ENCODE measurements at places on chromosomes 5 and 9.

DNA sequence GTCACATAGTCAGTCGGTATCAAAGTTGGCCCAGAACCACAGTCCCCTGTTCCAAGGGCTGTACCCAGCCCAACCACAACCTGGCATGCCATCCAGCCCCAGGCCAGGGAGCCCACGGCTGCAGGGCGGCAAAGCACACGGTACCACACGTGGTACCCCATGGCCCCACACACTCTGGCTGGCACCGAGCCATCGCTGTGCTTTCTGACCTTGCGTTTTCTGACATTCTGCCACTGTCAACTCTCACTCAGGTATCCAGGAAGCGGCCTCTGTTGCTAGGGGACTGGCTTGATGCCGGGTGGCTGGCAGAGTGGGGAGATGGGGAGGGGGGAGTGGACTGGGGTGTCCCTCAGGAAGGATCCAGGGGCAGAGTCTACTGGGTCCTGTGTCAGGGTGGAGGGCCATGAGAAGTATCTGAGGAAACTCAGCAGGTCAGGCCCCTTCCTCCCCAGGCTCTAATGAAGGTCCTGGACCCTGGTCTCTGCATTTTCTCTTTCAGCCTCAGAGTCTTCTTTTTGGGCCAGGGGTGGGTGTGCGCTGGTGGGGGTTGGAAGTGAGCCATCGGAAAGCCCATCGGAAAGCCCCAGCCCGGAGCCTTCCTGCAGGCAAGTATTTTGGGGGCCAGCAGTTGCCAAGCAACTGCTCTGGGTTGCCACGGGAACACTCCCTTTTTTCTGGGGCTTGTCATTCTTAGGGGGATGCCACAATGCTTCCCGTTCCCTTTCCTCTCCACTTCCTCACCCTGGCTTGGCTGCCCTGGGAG lies 21.0 kb upstream of the RALGDS start:
- DNase-seq, result no peak

GRCh38 chr9:112531666-112532282 lies 45.1 kb downstream of the KIAA1958 start:
- DNase-seq, result no peak

- DNase-seq, result no peak
Observed at GRCh38 chr5:68336200-68336599, 120.6 kb downstream of the PIK3R1 start.

- DNase-seq, result no peak
Observed at GRCh38 chr9:68896486-68896885, 117.4 kb downstream of the PRKACG start.

DNA sequence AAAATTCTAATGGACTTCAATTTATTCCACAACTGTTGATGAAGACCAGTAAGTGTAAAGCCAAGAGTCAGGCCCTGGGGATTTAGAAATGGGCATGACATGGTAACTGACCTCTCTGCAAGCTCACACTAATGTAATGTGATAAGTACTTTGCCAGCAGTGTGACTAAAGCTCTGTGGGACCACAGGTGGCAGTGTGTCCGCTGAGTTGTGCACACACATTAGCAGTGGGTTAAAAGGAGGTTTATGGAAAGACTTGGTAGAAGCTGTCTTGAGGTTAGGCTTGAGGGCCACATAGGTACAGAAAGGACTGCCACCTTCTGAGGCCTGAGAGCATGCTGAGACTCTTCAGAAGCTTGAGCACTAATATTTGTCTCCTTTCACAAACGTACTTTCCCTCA lies 67.6 kb downstream of the UBAP1 start:
- DNase-seq, result no peak

DNA sequence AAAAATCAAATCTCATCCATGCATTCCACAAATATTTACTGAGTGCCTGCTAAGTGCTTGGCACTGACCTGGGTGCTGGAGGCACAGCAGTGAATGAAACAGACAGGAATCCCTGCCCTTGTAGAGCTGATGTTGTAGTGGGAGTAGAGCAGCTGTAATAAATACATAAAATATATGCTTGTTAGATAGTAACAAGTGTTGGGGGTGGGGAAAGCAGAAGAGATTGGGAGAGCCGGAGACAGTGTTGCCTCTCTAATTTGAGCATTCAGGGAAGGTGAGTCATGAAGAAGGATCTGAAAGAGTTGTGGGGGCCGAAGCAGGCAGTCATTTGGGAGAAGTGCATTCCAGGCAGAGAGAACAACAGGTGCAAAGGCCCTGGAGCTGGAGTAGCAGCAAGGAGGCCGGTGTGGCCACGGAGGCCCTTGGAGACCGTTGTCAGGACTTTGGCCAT lies 97.9 kb downstream of the ZNF618 start:
- no peak for DNase-seq

DNA sequence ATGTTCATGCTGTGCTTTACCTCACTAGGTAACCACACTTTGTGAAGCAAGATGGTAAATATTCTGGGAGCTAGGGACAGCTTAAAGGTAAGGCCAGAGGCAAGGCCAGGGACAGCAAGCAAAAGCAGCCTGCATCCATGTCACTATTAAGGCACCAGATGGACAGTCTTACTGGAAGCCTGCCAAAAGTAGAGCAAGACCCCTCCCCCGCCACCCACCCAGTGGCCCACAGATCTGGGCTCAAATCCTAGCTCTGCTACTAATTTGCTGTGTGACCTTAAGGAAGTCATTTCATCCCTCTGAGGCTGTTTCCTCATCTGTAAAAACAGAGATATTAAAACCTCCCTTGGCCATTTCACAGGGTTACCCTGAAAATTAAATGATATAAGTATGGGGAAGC lies 13.2 kb upstream of the ERMP1 start:
- no peak for DNase-seq

GRCh38 chr5:66597183-66597757 lies 1.1 kb downstream of the MAST4 start:
- DNase-seq, result no peak

GRCh38 chr9:130043654-130044623 lies 950 bp upstream of the FNBP1 start:
- no peak for DNase-seq

DNA sequence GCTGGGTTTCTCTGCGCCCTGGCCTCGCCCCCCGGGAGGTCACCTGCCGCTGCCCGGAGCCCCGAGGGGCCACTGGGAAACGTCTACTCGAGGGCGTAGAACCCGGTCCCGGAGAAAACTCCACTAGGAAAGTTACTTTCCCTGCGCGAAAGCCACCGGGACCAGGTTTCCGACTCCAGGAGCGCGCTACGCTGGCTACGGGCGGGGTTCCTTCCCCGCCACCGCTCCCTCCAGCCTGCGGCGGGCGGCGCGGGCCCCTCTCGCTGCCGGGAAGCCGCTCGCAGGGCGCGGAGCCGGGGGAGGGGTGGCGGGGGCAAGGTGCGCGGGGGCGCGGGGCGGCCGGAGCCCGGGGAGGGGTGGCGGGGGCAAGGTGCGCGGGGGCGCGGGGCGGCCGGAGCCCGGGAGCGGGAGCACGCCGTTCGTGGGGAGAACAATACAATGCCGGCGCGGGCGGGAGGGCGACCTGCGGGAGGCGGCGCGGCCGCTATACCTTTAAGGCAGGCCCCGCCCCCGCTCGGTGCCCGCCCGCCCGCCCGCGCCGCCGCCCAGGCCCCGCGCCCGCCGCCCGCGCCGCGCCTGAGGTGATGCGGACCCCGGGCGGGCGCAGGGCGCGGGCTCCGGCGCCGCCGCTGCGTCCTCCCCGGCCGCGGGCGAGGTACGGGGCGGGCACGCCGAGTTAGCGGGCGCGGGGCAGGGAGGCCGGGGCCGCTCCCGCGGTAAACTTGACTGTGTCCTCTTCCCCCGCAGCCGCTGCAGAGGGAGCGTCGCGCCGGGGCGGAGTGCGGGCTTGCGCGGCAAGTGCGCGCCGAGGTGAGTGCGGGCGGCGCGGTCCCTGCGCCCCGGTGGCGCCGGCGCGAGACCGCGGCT lies 278.1 kb downstream of the AOPEP start:
- DNase-seq, result no peak

GRCh38 chr5:143046314-143046713 lies 276.1 kb downstream of the ARHGAP26 start:
- DNase-seq, result no peak

Measured in esophagus squamous epithelium (tissue), 5 donors.